ENCODE measurements at places on chromosomes 3 and 15.

DNA sequence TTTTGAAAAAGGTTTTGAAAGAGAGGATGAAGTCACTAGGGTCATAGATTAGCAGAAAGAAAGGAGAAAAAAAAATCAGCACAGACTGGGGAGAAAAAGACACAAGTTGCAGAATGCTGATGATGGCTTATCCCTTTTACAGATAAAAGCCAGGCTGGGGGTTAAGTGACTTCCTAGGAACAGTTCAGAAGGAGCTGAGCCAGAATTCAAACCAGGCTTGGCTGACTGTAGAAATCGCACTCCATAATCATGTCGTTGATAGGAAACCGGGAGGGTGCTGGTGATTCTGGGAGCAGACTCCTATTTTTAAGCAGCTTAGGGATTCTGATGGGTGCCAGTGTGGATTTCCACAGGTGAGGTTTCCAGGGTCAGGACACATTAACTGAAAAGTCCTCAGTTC, 159.5 kb upstream of the BHLHE40 start:
- no peak for ATAC-seq

DNA sequence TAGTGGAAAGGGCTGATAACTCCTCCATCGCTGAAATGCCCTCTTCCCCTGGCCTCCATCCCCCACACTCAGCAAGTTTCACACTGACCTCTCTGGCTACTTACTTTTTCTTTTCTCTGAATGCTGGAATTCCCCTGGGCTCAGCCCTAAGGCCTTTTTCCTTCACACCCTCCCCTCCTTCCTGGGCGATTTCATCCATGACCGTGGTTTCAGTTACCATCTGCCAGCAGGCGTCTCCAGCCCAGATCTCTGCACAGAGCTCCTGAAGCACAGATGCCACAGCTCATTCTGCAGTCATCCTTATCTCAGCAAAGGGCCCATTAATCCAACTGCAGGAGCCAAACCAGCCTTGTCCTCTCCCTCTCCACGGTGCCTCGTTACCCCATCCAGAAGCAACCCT, 114.0 kb downstream of the RFTN1 start:
- peak; percentile 38 for ATAC-seq

DNA sequence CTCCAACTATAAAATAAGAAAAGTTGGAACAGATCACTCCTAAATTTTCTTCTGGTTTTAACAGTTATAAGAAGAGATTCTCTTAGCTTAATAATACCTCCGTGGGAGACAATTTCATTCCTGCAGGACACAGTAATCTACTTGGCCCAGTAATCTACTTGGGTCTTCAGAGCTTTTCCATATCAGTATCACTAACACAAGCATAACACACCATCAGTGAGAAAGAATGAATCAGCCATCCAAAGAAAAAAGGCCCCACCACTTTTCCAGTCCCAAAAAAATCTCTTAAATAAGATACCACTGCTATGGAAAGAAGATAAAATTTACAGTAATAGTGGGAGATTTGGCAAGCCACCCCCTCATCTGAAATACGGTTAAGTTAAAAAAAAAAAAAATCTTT, 20.2 kb downstream of the SIN3A start:
- no peak for ATAC-seq

DNA sequence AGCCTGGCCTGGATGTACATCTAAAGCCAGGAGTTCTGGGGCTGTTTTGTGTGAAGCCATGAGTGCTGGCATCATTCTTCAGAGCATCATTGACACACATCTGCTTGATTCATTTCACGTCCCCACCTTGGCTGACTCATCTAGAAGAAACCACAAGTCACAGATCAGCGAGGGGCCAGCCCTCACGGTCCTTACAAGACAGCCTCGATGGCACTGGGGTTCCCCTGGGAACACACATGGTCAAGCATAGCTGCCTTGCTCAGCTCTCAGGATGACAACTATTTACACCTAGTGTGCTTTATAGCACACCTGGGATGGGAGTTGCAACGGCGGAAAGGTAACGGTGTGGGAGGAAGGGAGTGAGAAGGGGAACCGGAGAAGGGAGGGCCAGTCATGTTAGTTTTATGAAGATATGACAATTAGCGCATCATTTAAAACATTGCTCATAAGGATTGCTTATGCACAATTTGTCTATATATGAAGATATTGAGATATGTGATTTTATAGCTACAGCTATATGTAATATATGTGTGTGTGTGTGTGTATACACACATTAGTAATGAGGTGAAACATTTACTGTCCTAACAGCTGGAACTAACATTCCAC, 227.1 kb downstream of the RPLP1 start:
- ATAC-seq: peak; percentile 56

DNA sequence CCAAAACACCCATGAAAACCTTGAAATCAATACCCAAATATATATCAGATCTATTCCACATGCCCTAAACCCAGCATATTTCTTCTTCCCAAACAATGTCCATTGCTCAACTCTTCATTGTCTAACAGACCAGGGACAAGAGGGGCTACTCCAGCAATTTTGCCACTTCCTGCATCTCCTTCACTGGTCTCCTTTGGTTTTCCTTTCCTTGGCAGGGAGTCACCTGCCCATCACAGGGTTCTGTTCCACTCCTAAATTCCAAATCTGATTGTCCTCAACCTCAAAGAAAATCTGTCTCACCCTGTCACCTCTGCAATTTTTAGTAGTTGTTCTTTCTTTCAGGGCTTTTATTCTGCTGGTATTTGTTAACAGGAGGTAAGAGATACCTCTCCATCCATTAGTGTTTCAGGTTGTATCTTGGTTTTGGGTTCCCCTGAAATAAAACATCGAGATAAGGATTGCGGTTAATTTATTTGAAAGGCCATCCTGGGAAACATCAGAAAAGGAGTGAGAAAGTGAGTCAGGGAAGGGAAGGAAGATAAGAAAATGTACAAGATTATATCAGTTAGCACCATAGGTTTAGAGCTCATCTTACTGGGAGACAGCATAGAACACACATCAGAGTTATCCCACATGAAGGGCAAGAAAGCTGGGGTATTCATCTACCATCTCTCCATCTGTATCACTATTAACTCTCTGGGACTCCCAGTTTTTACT, 13.6 kb downstream of the ZBED2 start:
- no peak for ATAC-seq

GRCh38 chr15:62472616-62473299, 307.7 kb upstream of the C2CD4B start:
- peak; percentile 87 for ATAC-seq

- ATAC-seq: no peak
These were observed 12.6 kb upstream of the BAHD1 start for GRCh38 chr15:40428185-40428584.

GRCh38 chr15:31135523-31135922, 34.0 kb upstream of the TRPM1 start:
- no peak for ATAC-seq

DNA sequence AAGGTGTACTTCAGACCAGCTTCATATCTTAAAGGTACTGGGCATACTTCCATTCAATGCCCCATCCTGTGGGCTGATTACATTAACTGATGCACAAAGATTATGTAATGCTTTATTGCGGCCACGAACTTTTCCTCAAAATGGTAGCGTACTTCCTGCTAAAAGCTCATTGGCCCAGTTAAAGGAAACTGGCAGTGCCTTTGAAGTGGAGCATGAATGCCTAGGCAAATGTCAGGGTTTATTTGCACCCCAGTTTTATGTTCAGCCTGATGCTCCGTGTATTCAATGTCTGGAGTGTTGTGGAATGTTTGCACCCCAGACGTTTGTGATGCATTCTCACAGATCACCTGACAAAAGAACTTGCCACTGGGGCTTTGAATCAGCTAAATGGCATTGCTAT, 3.4 kb downstream of the SKIL start:
- no peak for ATAC-seq

- ATAC-seq: no peak
These were observed 636.1 kb upstream of the NAALADL2 start for GRCh38 chr3:174223042-174223441.

DNA sequence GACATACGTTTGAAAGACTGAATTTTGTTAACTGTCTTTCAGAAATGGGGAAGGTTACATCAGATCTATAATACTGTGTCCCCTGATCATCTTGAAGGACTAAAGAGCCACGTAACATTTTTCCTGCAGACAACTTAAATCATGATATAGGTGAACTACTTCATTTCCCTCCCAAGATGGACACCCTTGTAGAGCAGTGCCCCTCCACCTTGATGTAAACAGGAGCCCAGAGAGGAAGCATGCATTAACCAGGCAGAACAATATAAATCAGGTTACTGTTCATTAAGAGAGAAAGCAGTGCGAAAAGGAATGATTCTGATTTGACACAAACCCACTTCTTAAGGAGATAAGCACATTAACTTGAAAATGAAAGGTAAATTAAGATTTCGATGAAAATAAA, 36.1 kb downstream of the USP3 start:
- ATAC-seq: peak; percentile 33

- no peak for ATAC-seq
These were observed 257.0 kb downstream of the SV2B start for GRCh38 chr15:91357011-91357410.

DNA sequence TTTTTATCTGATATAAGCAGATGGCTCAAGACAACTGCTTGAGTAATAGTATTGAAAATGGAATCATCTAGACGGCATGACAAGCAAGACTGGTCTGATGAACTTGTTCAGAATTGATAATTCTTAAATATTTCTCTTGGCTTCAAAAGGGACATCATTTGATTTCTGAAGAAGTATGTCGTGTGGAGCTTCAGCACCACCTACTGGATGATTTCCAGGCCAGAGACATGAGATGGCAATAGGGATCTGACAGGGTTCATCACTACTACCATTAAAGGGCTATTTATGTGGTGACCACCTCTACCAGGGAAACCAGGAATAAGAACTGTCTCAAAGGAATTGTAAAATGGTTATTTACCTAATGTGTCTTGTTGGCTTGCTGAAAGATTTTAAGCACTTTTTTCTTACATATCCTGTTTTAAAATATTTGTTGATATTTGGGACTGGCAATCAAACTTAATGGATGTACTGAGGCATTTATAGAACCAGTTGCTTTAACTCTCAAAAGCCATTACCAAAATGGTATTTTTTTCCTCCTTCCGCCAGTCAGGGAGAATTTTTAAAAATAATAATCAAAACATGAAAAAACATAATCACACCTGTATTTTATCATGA, 99.5 kb upstream of the FAM98B start:
- ATAC-seq: peak; percentile 77

- peak; percentile 43 for ATAC-seq
These were observed 52.8 kb downstream of the SEMA5B start for GRCh38 chr3:122974764-122975162.

- no peak for ATAC-seq
These were observed 409.5 kb upstream of the AZI2 start for GRCh38 chr3:28758115-28758514.

- no peak for ATAC-seq
These were observed 260.1 kb downstream of the UACA start for GRCh38 chr15:70503073-70503745.

GRCh38 chr15:95520922-95521321, 809.6 kb upstream of the NR2F2 start:
- no peak for ATAC-seq

GRCh38 chr3:157532529-157533297, 29.5 kb upstream of the VEPH1 start:
- peak; percentile 68 for ATAC-seq

- ATAC-seq: peak; percentile 8
These were observed at the start of gene ACTRT3 for GRCh38 chr3:169769287-169770181. Gene ACTRT3 (minus strand): TSS chr3:169769561. CDS start chr3:169769520, 41 bp downstream.
